ENCODE measurements at places on chromosomes 7 and 10.

DNA sequence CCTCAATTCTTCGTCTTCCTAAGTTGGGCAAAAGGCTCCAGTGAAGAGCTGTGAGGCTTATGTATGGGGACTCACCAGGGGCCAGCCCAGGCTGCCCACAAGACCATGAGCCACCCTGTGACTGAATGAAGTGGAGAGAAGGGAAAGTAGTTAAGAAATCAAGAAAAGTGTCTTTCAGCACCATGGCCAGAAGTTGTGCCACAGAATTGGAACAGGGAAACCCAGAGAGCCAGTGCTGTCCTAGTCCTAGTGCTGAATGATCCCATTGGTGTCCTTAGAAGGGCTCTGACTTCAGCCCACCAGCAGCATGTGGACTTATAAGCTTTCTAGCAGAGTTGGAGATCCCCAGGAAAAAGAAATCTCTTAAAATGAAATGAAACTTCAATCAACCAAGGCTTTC, 37.0 kb upstream of the CCSER2 start:
- DNase-seq = peak; percentile 15

DNA sequence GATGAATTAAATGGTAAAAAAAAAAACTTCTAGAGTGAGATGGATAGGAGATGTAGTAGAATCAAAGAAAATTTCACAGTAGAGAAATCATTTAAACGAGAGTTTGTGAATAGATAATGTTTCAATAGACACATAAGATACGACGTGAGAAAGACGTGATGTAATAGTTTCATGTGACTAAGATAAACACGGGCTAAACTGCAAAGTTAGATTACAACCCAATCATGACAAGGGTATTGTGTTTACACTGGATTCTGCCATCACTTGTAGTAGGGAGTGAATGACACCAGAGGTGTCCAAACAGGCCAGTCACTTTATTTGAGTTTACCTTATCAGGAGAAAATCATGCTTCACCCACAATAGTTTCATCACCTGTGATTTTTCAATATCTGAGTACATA, 21.6 kb downstream of the SEMA3D start:
- no peak for DNase-seq

- DNase-seq = no peak
Measured at GRCh38 chr7:51140199-51141164, 176.1 kb downstream of the COBL start.

- no peak for DNase-seq
Measured at GRCh38 chr7:44854644-44855364, 6.9 kb upstream of the H2AZ2 start.

GRCh38 chr10:50419091-50419490, 167.8 kb upstream of the ASAH2 start:
- no peak for DNase-seq

- no peak for DNase-seq
Measured at GRCh38 chr10:73559590-73559989, 31.6 kb downstream of the USP54 start.

DNA sequence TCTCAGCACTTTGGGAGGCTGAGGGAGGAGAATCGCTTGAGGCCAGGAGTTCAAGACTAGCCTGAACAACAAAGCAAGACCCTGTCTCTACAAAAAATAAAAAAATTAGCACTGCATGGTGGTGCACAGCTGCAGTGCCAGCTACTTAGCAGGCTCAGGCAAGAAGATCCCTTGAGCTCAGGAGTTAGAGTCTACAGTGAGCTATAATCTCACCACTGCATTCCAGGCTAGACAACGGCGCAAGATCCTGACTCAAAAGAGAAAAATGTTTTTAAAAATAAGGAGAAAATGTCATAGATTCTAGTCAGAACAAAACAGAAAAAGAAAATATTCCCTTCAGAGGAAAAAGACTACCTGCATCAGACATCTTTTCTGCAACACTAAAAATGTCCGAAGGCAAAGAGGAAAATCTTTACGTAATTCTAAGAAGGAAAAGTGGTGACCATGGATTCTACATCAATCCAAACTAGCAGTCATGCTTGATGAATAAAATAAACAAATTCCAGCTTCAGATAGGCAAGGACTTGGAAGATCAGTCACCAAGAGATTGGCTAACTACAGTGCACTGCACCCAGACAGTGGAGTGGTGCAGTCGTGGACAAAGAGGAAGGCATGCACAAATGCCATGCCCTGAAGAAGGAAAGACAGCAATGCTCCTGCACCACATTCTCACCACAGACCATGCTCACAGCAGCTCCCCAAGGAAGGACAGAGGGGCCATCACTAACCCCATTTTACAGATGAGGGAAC, 54.3 kb downstream of the ERCC6 start:
- no peak for DNase-seq
